ENCODE measurements at places on chromosomes 1 and 21.

DNA sequence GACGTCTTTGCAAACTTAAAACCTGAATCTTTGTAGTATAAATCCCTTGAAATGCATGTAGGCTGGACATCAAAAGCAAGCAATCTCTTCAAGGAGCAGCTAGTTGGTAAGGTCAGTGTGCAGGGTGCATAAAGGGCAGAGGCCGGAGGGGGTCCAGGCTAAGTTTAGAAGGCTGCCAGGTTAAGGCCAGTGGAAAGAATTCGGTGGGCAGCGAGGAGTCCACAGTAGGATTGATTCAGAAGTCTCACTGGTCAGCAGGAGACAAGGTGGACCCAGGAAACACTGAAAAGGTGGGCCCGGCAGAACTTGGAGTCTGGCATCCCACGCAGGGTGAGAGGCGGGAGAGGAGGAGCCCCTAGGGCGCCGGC, 390 bp upstream of the PCSK9 start:
- DNase-seq = no peak

DNA sequence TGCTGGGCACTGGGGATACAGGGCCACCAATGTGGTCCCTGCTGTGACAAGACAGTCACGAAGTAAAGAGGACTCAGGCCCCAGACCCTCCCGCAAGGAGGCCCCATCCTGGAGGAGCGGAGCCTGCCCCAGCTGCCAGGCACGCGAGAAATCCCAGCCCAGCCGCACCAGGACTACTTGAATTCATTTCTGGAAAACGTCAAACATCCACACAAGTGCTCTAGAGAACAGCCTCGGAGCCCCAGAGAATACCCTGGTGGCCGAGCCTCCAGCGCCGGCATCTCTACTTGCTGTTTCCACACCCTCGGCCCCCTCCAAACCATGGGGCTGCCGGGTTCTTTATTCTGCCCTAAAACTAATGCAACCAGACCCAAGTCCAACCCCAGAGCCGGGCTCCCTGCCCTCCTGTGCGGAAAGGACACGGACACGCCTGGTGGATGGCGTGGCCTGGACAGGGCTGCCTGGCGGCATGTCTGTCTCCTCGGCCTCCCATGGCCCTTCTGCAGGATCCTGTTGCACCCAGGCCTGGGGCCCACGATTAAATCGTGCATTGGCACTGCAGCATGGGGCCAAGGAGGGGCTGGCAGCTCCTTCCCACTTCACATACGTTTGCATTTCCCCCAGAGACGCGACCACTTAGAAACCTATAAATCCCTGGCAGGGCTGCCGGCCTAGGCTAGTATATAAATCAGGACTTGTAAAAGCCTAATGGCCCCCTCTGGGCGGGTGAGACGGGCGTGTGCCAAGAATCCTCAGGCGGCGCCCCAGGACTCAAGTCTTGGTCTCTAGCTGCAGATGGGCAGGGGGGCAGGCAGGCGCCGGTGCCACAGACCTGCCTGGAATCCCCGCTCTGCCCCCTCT, 41.2 kb downstream of the DMRTB1 start:
- no peak for DNase-seq

DNA sequence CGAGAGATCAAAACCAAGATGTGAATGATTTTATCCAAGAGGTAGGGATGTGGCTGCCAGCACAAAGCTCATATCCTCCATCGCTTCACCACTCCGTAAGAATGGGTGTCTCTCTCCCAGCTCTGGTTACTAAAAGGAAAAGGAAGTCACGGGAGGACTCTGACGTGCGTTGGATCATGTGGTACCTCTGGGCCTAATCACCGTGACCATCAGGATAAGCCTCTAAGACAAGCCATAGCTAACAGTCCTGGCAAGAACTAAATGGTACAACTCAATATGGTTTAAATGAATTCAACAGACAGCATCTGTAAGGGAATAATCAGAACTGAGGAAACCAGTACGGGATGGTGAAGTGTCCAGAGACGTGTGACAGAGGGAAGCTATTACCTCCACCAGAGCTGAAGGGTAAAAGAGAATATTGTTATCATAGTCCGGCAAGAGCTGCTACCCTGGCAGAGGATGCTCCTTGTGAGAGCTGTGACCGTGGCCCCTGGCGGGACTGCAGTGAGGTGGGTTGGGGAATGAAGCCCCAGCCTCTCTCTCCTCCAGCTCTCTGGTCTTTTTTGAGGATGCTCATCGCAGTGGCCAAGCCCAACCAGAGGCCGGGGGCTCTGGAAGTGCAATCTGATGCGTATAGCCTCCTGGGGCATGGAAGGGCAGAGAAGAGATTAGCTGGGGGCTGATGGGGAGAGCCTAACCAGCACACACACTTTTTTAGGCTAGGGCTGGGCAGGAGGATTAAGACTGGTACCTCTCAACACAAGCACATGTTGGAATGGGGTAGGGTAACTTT, 54.2 kb downstream of the KIAA1614 start:
- no peak for DNase-seq

GRCh38 chr21:19844334-19844733, 1153.9 kb upstream of the NCAM2 start:
- no peak for DNase-seq

- no peak for DNase-seq
Measured at GRCh38 chr21:41406340-41406739, 19.7 kb upstream of the MX1 start.

DNA sequence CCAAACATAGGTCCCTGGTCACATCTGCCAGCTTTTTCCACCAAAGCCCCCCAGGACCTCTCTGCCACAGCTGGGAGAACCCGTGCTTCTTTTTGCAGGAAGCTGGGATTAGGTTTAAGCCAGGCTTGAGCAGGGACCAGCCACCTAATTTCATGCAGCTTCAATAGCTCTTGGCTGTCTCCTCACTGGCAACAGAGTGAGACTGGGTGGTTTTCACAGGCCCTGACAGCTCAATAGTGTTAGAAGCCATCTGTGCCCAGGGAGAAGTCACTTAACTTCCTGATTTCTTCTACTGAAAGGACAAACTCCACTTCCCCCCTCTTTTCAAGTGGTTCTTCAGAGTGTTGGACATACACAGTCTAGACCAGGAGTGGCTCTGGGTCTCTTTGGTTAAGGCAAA, 20.4 kb upstream of the SRSF4 start:
- DNase-seq = no peak

DNA sequence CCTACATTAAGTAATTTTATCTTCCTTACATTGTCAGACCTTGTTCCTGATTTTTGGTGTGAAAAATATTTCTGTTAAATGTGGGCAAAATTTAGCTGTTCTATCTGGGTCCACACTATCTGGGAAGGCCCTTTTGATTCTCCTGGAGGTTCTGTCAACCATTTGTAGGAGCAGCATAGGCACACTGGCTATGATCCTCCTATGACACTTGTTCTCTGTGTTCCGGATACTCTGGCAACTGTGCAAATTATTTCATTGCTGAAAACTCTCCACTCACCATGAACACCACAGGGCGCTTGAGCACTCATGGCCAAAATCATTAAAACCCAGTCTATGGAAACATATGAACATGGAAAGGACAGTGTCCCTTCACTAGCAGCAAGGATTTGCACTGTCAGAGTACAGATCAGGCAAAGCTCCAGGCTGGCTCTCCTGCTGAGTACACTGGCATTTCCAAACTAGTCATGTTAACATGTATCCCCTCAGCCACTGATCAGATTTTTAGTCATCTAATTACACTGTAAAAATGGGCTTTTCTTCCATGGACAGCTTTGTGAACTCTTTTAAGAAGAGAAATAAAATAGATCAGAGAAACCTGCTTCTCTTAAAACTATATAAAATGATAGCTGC, 43.9 kb upstream of the SGIP1 start:
- no peak for DNase-seq

DNA sequence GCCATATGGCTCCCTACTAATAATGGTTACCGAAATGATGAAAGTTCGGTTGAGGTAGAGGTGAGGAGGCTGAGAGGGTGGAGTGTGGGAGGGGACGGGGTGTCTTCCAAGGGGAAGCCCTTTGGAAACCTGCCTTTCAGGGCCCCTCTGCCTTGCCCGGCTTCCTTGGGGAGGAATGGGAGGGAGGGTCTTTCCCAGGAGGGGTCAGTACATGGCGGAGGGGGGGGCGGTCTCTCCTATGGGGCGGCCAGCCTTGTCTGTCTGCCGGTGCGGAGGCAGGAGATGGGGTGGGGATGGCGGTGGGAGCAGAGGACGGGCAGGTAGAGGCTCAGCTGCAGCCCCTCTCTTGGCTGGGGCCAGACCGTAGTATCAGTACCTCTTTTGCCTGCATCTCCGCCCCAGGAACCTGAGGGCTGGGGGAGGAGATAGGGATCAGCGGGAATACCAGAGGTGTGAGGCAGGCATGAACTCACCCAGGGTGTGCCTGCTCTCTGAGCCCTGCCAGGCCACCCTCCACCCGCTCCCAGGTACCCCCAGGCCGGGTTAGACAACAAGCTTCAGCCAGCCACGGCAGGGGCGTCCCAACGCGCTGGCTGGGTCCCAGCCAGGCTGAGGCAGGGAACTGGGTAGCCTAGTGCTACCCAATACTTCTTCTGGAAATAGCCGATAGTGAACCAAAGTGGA, 79.4 kb upstream of the POU3F1 start:
- DNase-seq = no peak
